ENCODE measurements at places on chromosomes 3 and 15.

GRCh38 chr3:170555329-170555728, 30.5 kb downstream of the SLC7A14 start:
- DNase-seq, result peak; percentile 59

GRCh38 chr15:76941636-76942035, 10.1 kb downstream of the RCN2 start:
- DNase-seq, result no peak

DNA sequence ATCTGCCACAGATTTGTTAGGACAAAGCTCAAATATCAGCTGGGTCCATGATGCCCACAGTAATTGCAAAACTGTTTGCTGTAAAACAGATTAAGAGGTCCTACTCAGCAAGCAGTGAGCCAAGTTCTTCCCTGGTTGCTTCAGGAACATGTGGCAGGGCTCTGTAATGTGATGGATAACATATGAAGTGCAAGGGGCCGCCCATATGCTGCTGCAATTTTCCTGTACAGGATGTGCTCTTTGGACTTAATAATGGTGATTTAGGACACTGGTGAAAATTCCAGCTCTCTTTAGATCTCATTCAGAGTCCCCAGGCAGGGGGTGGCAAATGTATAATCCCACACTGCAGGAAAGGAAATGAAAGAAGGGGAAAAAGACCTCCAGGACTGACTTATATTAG, 289.4 kb downstream of the LSAMP start:
- DNase-seq, result no peak

DNA sequence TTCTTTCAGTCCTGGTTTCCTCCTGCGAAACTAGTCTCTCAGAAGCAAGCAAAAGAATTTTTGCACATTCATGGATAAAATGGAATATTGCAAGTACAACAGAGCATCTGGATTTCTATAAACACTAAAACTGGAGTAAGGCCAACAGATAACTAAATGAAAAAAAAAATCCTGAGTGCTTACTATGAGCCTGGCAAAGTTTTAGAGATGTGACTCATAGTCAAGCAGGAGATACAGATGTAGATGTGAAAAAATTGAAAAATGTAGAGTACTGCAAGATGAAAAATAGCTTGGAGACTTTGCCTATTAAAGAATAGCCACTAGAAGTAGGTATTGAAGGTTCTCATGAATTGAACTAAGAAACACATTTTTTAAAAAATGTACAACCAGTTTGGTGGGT, 397.4 kb downstream of the OTOL1 start:
- DNase-seq, result peak; percentile 71

- DNase-seq, result no peak
Measured at GRCh38 chr3:113255854-113256615, 44.7 kb downstream of the BOC start.

DNA sequence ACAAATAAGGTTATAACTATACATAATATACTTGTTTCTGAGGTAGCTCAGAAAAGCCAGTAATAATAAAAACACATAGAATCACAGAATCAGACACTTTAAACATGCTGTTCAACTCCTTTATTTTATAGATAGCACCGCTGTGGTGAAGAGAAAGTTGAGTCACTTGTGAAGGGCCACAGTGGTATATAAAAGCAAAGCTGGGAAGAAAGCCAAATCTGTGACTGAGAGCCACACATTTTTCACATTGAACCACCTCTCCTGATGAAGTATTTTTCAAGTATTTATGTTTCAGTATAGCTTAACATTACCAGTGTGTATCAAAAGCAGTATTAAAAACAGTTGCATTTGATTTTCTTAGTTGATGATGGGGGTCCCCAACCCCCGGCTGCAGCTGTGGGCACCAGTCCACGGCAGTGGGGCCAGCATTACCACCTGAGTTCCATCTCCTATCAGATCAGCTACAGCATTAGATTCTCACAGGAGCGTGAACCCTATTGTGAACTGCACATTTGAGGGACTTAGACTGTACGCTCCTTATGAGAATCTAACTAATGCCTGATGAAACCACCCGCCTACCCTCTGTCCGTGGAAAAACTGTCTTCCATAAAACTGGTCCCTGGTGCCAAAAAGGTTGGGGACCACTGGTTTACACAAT, 46.2 kb downstream of the TBL1XR1 start:
- peak; percentile 67 for DNase-seq

DNA sequence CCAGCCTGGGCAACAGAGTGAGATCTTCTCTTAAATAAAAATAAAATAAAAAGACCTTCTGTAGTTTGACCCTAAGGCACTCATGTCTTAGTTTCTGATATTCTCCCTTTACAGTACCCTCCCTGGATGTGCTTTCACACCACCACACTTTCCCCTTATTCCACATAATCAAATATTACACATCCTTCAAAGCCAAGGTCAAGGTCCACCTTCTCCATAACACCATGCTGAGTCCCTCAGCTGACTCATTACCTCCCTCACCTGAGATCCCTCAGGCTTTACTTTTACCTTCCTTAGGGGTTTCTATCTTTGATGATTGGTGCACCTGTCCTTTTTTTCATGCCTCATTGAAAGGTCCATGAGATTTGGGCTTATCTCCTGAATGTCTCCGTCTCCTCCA, 25.5 kb upstream of the MNS1 start:
- DNase-seq, result no peak

- no peak for DNase-seq
Measured at GRCh38 chr3:156211583-156211982, 91.2 kb downstream of the KCNAB1 start.

GRCh38 chr15:59105854-59106253, 908 bp downstream of the CCNB2 start:
- no peak for DNase-seq

- no peak for DNase-seq
Measured at GRCh38 chr3:66411474-66411873, 89.3 kb downstream of the LRIG1 start.

GRCh38 chr3:24428481-24428880, 66.2 kb downstream of the THRB start:
- no peak for DNase-seq

DNA sequence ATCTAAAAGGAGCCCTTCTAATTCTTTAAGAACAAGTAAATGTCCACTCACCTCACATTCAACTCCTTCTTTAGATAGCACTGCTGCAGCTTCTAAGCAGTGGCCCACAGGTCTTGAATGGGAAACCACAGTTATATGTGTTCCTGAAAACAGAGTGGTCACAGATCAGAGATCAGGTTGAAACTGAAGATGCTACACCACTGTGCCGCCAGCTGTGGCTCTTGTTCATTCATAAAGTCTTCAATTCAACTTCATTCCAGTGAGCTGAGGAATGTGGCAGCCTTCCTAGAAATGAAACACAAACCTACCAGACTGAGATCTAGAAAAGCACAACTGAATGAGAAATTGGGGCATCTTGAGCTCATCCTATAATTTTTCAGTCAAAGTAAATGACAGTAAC, 4.0 kb downstream of the PDHB start:
- no peak for DNase-seq

DNA sequence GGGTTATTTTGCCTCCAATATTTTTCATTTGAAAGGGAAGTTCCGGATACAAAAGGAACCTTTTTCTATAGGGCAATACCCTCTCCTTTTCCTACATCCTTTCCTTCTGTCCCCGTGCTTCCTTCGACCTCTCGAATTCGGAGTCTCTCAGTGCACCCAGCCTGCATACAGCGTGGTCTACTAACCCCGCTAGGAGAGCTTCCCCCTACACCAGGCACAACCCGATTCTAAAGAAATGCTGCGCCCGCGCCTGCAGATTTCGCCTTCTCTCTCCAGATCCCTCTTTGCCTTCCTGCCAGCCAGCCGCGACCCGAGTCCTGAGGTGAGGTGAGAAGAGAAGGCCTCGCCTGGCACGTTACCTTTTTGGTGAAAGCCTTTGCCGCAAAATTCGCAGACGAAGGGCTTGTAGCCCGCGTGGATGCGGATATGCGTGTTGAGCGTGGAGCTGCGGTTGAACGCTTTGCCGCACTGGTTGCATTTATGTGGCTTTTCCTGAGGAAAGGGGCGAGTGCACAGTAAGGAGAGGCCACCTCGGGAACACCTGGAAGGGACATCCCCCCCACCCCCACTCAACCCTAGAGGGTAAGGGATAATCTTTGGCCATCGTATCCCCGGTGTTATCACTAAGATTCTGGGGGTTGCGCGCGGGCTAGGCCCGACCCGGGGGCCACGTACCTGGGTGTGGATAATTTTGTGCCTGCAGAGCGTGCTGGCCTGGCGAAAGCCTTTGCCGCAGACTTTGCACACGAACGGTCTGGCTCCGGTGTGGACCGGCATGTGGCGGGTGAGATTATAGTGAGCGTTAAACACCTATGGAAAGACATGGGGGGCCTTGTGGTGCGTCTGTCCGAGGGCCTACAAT, 2.3 kb downstream of the FEZF2 start:
- no peak for DNase-seq

DNA sequence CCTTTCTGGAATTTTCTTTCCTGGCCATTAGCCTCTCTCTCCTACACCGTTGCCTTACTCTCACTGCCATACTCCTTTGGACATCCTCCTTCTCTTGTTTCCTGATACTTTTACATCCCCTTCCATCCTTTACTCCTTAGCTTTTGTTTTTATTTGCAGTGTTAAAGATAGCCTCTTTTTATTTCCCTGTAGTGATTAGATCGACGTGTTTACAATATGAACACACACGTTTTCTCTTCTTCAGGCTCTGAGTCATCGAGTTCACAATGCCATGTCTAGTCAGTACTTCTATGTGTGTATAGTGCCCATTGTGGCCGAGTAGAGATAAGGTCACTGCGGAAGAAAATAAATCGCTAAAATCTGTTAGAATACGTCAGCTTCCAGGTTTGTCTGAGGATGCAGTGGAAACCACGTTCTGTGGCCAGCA, 208.5 kb downstream of the LPP start:
- peak; percentile 45 for DNase-seq

- no peak for DNase-seq
Measured at GRCh38 chr3:58539626-58540025, 2.6 kb upstream of the ACOX2 start.

GRCh38 chr3:55516392-55517030, 29.4 kb upstream of the WNT5A start:
- DNase-seq, result no peak

GRCh38 chr15:72915843-72916242, 132.3 kb upstream of the ADPGK start:
- no peak for DNase-seq

DNA sequence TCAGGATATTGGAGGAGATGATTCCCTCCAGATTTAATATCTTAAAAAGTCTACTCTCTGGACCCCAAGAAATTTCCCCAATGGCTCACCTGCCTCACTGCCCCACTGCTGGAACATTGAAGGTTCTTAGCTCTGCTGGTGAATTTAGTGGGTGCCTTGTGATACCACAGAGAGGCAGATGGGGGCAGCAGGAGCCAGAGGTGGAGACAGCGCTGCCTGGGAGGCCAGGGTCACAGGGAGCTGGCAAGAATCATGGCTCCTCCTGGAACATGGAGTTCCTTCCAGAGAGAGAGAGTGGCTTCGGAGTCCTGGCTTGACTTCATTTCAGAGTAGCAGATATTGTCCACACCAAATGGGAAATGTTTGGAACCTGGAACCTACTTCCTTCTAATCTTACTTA, 263.5 kb upstream of the CFAP20DC start:
- DNase-seq, result no peak

- DNase-seq, result no peak
Measured at GRCh38 chr3:105933871-105934270, 65.1 kb upstream of the CBLB start.

- DNase-seq, result no peak
Measured at GRCh38 chr3:155173771-155174170, 93.7 kb downstream of the MME start.

- no peak for DNase-seq
Measured at GRCh38 chr3:175199961-175200360, 340.8 kb downstream of the NAALADL2 start.

GRCh38 chr15:62940093-62940754, 102.3 kb upstream of the TPM1 start:
- no peak for DNase-seq

DNA sequence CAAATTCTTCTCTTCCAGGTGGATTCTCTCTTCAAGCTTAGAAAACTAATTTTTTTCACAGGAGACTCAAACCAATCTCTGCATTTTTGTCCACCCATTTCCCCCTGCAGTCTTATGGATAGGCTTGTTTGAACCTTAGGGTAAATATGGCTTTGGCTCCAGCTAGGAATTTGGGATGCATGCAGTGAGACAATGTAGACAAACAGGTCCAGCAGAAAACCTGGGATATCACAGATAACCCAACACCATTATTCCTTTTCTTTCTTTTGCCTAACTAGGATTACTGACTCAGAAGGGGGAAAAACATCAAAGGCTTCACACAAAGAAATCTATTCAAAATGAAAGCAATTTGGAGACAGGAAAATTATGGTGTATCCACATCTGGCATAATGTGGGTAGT, 11.2 kb upstream of the SEMA5B start:
- no peak for DNase-seq

DNA sequence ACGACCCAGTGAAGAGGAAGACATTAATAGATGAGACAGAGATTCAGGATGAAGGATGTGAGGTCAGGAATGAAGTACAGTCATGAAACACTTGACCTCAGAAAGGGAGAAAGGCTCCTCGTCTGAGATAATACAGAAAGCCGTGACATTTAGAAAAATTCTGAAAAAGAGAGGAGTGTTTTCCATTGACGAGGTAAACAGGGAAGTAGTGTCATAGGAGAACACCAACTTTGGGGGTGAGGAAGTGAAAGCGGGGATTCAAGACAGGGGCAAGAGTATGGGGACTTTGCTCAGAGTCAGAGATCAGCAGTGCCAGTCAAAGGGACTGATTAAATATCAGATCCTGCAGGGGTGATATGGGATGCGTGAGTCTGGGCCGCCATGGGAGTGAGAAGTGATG, 160.9 kb downstream of the PLCL2 start:
- no peak for DNase-seq

DNA sequence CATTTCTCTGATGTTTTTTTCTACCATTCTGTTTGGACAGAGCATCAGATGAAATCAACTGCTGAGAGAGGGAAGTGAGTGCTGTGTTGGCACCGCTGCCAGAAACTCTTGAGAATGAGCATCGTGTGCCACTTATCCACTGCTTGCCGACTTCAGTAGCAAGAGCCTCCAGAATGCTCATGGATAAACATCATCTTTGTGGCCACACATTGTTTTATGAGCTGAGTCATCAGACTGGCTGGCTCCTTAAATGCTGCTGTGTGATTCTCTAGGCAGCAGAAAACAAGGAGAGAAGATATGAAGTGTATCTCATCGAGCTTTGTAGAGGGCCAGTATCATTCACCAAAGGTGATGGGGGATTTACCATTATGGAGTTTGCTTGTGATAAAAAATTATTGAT, 3.4 kb upstream of the DOCK3 start:
- peak; percentile 13 for DNase-seq

- DNase-seq, result no peak
Measured at GRCh38 chr3:192444096-192444790, 283.1 kb downstream of the FGF12 start.

GRCh38 chr15:78408355-78408640, 29.7 kb upstream of the IREB2 start:
- DNase-seq, result no peak

All from fibroblast of skin of left biceps (primary cell).